Fibroblast of skin of scalp (primary cell): ENCODE measurements at places on chromosomes 12 and 14.

DNA sequence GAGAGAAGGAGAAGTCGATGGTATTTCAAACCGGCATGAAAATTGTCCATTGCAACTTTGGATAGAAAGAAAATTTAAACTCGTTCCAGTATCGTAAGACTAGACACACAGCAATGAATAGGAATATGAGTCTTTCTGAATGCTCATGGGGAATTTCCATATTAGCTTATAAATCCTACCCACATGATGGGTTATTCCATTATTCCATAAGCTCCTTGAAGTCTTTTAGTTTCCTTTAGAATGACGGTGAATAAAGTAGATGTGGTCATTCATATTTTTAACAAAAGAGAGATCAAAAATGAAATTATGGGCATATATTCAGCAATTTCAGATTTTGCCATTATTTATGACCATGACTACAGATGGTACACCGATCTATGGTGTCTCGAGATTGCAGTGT lies 163.4 kb upstream of the HMGA2 start:
- no peak for DNase-seq

DNA sequence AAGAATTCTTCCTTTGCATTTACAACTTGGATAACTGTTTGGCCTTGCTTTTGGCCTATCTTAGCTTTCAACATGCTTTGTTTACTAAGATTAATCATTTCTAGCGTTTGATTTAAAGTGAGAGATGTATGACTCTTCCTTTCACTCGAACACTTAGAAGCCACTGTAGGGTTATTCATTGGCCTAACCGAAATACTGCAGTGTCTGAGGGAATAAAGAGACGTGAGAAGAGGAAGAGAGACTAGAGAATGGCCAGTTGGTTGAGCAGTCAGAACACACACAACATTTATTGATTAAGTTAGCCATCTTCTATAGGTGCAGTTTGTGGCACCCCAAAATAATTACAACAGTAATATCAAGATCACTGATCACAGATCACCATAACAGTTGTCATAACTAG lies 62.3 kb upstream of the CCDC175 start:
- no peak for DNase-seq

- DNase-seq, result no peak
These were observed 353.0 kb downstream of the RAD51B start for GRCh38 chr14:68172627-68173026.

DNA sequence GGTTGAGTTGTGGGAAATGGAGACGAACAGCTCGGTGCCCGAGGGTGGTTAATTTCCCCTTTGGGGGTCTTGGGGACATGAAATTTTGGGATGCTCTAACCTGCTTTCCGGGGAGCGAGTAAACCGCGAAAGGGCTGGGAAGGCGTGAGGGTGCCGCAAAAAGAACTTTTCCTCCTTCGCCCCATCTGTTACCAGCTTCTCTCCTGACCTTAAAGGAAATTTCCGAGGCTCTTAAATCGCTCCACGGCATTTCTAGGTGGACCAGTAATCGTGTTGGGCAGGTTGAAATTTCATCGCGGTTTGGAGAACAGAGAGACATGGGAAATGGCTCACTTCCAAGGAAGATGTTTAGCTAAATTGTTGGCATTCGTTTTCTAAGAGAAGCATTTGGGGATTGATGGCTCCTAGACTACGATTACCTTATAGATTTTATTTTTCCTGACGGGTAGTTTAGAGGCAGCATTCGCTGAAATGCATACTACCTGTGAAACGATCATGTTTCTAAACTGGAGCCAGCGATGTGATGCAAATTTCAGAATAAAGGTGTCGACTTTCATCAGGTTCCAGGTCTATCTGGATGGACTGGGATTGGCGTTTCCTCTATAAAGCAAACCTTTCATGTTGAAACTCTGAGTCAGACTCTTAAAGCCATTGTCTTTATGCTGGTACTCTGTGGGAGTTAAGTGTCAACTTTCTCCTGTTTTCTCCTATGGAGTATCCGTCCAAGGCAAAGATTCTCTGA lies 414.5 kb downstream of the PCNX1 start:
- DNase-seq, result peak; percentile 51

- DNase-seq, result no peak
These were observed 341.1 kb downstream of the EMP1 start for GRCh38 chr12:13537623-13538022.

- no peak for DNase-seq
These were observed 1.5 kb downstream of the RFLNA start for GRCh38 chr12:124296295-124296915.

DNA sequence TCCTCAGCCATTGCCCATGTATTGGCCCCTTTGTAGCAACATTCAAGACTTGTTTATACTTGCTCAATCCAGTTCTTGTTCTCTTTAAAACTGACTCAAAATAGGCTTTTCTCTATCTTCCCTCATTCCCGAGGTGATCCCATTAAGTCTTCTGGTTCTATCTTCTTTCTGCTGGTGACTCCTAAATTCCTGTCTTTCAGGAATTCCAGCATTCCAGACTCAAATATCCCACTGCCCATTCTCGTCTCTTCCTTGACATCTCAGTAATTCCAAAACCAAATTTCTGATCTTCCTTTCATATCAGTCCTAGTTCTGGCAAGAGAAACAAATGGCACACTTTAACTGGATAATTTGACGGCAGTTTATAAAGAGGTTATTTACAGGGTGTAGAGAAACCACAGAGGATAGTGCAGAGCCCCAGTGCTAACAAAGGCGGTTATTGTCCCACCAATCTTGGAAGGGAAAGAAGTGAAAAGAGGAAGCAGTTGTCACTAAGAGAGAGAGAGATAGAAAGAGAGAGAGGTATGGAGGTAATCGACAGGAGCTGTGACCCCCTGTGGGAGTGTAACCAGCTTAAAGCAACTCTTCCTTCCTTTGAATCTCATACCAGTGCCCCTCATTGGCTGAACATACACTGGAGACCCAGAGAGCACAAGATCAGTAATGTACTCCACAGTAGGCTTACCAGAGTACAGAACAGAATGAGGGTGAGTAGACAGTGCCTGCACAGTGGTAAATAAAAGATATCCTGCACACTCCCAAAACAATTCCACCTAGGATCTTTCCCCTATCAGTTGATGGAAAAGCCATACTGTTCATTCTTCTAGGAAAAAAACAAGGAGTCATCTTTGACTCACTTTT lies 177.6 kb upstream of the LMNTD1 start:
- no peak for DNase-seq

DNA sequence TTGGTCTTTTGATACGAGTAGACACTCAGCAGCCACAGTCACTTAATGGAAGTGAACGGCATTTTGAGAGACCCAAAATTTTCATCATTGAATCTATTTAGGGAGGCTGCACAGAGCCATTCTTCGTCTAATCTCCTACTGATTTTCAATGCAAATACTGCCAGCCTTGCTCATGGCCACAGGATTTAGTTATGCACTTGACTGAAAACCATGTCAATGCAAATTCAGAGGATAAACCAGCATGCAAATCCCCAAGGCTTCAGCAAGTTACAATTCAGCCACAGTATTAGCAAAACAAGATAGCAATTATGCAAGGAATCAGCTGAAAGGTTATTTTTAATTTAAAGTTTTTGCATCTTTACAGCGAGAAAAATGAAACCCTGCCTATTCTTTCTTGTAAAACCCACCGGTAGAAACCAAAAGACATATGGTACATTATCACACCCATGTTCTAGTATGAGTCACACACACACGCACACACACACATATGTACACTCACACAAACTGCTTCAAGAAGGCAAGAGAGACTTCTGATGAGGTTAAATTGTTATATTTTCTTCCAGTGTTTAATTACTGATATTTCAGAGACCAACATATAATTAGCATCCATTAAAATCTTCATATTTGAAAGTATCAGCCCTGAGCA lies 985.3 kb upstream of the FLRT2 start:
- no peak for DNase-seq

GRCh38 chr14:28926122-28926521 lies 159.5 kb downstream of the FOXG1 start:
- DNase-seq, result no peak

DNA sequence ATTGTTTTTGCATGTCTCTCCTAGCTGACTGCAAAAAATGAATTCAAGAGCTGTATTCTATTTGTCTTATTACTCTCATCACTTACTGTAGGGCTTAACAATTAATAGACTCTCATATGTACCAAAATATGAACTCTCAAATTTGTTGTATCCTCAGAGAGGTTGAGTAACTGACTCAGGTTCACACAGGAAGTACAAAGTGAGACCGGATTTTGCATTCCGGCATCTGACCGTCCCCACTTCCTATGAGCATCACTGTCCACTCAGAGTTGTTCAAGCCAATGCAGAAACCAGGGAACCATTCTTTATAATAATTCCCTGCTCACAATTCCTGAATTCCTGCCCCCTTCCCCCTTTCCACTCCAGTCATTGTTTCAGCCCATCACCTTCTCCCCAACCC lies 113.3 kb upstream of the AMIGO2 start:
- no peak for DNase-seq

- DNase-seq, result no peak
These were observed 9.4 kb upstream of the WNT5B start for GRCh38 chr12:1619587-1619986.

DNA sequence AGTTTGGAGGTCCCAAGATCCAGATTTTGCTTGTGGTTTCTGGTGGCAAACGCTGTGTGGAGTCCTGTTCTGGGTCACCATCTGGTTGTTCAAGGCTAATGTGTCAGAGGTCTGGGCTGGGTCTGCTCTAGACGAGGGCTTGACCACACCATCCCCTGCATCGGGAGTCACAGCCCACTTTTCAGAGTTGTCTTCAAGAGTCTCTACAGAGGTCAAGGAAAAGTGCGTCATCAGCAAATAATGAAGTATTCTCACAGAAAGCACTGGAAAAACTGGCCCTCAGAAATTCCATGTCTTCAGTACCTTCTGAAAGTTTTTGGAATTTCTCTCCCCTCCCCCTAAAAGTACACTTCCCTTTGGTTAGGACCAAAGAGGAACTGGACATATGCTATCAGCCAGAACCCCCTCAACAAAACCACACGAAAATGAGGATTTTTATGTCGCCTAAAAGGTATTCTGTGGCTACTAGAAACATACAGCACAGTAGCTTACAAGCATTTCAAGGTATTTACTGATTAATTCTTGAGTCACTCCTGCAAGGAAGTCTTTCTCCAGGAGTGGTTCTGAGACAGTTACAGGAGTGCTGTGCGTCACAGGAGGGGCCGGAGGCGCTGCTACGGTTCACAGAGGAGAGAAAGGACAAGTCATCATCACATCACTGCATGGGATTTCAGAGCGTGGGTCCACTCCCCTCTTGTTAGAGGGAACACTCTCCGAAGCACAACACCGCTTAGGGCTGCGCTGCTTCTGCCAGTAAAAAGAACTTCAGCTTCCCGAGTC lies 35.4 kb downstream of the RAD52 start:
- peak; percentile 14 for DNase-seq

DNA sequence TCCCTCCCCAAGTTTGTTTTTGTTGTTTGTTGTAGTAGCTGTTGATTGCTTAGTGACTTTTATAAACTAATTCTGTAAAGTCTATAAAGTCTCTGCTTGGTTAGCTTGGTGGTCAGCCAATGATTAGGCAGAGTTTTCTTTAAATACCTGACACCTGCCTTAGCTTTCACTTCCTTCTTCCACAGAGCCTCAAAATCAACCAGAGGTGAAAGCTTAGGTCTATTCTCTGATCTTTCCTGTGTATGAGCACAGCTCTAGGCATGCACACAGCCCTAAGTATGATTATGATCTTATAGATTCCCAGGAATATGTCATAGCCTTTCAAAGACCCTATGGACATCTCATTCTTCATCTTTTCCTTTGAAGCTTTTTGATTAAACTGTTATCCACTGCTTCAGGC lies 514.7 kb downstream of the AACS start:
- no peak for DNase-seq

- peak; percentile 63 for DNase-seq
These were observed 1.1 kb upstream of the CSRP2 start for GRCh38 chr12:76879710-76880518.

GRCh38 chr14:81085596-81085995 lies 130.2 kb downstream of the TSHR start:
- no peak for DNase-seq

GRCh38 chr14:61003571-61003970 lies 22.5 kb downstream of the SLC38A6 start:
- DNase-seq, result peak; percentile 24

- DNase-seq, result no peak
These were observed 15.6 kb downstream of the DGKA start for GRCh38 chr12:55946553-55946952.

DNA sequence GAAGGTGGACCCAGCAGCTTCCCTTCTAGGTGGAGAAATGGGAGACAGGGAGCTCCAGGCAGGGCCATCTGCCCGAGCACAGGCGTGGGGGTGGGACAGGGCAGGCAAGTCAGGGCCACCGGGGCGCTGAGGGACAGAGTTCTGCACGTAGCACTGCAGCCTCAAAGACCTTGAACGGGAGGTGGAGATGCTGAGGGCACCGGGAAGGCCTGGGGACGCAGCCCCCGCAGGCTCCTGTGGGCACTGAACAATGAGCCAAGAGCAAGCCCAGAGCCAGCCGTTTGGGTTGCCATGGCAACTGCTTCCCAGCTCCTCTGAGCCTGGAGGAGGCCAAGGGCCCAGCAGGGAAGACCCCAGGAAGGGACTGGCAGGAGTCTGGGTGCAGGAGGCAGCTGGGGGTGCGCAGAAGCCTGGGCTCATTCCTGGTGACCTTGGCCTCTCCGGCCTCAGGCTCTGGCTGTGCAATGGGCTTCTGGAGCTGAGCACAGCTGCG lies 3.4 kb downstream of the LBHD2 start:
- DNase-seq, result no peak

DNA sequence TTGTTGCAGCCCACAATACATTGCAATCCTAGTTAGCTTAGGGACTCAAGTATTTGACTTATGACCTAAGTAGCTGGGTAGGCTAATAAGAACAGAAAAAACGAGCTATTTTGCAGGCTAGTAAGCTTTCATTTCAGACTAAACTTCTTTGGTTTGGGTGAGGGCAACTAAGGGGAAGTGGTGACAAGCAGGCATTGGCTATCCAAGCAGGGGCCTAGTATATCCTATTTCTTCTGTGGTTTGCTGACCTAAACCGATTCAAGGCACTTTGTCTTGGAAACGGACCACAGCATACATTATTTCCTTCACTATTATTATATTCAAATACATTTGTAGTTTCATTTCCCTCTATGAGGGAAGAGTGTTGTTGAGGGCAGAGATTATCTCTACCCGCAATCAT lies 21.6 kb upstream of the SLC5A8 start:
- no peak for DNase-seq

GRCh38 chr12:38123566-38124246 lies 192.9 kb upstream of the ALG10B start:
- DNase-seq, result no peak

GRCh38 chr14:68359837-68360552 lies 432.9 kb downstream of the ZFP36L1 start:
- DNase-seq, result peak; percentile 53

DNA sequence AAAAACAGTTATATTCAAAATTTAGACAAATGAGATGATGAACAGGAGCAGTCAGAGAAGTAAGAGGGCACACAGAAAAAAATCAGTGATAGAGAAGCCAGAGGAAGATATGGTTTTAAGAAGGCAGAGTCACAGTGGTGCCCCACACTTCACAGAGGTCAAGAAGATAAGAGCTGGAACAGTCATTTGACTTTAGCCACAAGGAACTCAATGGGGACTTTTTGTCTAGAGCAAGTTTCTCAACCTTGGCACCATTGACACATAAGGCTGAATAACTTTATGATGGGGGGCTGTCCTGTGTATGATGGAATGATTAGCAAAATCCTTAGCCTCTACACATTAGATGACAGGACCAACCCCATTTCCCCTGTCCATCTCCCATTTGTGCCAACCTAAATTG lies 172.8 kb upstream of the PLEKHG7 start:
- no peak for DNase-seq

- no peak for DNase-seq
These were observed 3.5 kb upstream of the CLEC1A start for GRCh38 chr12:10102322-10102721.
